ENCODE measurements at places on chromosomes 11 and 22. TPM values are rescaled to one million over a fixed set of nuclear protein-coding genes. Genes with fewer than 3 reads are reported as not detected.

The C11orf97 gene
- total RNA-seq: not detected

The CALCA gene
- total RNA-seq: not detected

DNA sequence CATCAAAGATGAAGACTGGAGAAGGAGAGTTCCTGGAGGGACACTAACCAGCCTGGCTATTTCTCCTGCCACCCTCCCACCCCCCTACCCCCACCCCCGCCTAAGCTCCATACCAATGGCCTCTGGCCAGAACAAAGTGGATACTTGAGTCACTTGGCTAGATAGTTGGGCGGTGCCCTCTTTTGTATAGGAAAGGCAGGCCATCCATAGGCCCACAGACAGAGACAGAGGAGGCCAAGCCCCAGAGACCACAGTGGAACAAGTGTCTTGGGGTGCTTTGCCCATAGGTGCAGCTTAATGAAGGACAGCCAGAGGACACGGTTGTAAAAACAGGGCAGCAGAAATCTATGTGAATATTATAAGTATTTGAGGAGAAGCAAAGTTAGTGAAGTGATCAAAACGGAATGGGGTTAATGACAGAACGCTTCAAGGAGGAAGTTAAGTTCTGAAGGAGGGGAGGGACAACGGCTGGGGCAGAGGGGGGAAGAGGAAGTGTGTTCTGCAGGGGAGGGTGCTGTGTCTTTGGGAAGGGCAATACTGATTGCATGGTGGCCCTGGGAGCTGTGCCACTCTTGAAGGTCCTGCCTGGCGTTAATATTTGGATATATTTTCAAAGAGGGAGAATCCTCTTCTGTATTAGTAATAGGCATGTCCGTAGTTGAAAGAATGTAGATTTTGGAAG lies 32.7 kb downstream of the FLI1 start:
- no peak for DNase-seq

The OR6A2 gene
- total RNA-seq: 0.68 TPM

The VPS26B gene
- 46.6 TPM for total RNA-seq

The CTSW gene
- not detected for total RNA-seq

DNA sequence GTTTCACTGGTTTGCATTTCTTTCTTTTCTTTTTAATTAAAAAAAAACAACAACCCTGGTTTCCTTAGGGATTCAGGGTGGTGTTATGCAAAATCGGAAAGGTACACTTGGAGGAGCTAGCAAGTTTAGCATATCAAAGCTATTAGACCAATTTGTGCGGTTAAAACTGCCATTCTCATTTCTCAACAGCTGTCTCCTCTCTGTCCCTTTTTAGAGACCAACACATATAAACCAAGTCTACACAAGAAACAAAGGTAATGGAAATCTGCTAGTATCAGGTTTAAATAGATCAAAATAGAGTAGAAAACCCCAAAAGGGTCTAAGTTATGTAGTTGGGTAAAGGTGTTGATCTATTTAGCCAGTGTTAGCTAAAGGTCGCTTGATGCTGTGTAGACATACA lies 1.7 kb upstream of the SESN3 start:
- no peak for DNase-seq

The LMO2 gene
- 1.8 TPM for total RNA-seq

DNA sequence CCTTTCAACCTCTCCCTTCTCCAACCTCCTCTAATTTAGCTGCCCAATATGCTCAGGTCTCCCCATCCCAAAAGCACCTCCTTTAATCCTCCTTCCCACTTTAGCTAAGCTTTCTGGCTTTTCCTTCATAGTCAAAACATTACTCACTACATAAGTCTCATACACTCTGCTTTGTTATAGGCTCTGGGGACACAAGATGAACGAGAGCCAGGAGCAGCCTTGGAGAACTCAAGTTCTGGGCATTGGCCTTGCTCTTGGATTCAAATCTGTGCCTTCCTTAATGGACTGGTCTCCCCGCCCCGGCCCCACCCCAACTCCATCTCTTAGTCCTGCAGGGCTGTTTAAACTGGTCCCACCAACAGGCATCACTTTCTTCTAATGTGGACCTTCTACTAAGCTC lies 11.4 kb upstream of the HPX start:
- DNase-seq: no peak

DNA sequence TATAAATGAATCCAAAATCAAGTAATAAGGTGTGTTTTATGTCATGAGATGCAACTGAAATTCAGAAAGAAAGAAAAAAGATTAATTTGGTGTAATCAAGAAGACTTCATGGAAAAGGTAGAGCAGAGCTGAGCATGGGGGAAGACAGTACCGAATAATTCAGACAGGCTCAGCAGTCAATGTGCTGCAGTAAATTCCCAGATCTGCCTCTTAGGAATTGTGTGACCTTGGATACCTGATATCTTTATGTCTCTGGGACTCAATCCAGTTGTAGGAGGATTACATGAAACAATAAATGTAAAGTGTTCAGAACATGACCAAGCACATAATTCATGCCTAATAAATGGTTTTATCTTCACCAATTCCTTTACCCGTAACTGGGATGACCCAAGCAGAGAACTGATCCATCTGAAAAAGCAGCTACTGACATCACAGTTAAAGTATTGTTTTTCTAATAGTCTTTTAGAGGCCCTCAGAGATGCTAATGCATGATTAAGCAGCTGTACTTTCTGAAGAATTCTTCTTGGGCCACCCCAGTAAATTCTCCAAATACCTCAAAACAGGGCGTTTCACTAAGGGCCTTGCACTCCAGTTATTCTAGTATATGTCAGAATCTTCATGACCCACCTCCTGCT lies 7.8 kb downstream of the MS4A12 start:
- DNase-seq: no peak

The PANX3 gene
- not detected for total RNA-seq

DNA sequence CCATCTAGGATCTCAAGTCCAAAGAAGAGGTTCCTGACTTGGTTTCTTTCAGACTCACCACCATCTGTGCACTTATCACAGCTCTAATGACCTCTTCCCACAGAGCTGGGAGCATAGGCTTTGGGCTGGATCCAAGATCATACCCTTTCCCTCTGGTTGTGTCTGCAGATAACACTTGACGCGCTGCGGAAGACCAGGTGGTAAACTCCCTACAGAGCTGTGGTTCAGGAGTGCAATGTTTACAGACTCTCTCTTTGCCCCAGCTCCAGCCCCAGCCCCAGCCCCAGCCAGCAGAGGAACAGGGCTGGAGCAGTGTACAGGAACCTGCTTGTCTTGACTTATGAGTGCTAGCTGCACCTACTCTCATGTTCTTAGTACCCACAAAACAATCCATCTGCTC lies 274.4 kb upstream of the SYN3 start:
- no peak for DNase-seq

DNA sequence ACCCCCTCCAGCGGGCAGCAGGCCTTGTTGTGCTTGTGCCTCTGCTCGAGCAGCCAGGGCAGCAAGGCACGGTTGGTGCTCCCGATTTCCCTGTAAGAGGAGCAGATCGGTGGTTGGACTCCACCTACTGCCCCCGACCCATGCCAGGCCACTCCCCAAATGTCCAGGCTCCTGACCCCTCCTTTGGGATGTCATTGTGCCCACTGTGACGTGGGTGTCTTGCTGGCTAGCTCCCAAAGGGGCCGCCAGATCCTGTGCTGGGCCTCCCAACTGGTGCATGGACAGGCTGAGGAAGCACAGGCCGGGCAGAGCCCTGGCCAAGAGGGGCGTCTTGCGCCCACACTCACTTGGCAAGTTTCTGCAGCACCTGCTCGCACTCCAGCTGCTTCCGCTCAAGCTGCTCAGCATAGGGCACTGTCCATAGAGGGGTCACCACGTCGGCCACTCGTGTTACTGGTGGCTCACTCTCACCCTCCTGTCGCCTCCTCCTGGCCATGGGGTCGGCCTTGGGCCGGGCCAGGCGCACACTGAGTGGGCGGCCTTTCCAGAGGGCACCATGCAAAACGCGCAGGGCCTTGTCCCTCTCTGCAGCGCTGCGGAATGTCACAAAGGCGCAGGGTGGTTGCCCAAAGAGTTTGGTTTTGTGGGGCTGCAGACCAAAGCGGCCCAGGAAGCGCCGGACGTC lies at the start of gene RANBP1:
Gene RANBP1 (plus strand): TSS at position 414 of the 685 bp plus-strand sequence. CDS start 81 bp downstream, at position 495.
- DNase-seq: no peak

DNA sequence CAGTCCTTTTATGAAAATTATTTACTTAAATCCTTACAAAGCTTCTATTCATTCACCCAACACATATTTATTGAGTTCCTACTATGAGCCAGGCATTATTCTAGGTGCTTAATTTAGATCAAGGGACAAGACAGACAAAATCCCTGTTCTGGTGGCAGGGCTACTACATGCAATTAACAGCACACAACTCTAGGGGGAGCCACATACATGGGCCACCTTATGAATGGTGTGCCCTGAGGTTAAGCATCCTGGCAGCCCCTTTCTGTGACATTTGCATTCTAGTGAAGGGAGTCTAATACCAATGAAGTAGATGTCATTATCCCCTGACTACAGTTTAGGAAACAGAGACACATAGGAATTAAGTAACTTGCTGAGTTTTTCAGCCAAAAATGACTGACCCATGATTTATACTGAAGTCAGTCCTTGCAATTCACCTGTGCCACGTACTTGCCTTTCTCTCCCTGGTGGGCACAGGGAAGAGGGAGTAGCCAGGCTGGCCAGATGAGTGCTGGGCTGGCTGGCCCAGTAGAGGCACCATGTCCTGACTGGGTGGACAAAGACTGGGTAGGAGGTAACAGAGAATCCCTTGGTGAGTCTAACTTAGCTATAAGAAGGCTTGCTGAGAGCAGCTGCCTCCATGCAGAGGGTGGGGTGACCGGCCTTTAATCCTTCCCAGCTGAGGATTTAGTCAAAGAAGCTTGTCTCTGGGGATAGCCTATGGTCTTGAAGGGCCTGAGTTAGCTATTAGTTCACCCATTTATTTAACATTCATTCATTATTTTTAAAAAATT lies 52.0 kb upstream of the ELF5 start:
- DNase-seq: no peak

DNA sequence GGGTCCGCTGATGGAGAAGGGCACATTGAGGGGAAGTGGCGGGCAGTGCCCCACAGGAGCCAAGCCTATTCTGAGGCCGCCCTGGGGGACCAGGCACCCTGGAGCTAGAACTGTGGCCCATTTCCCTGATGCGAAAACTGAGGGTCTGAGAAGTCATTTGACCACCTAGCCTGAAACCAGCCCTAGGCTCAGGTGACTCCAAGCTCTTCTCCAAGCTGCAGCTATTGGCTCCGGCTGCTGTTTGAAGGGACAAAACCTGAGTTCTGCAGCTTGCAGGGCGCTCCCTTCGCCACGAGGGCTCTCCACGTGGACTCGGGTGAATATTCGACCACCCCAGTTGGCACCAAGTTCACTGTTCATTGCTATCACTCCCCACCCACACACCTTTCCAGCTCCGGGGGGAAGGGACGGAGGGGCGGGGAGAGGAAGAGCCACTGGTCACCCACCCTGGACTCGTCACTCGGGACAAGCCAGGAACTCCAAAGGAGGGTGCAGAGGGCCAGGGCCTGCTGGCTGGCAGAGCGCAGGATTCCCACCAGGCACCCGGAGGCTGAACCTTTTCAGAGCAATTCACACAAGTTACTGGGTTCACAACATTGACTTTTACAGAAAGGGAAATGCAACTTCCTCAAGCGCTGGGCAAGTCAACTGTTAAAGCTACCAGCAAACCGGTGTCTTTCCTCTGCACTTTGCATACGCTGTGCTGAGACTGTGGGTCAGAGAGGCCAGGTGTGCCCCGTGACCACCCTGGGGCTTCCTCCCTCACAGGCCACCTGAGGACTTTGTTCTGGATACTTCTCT lies 1.1 kb upstream of the RAC2 start:
- DNase-seq: no peak

GRCh38 chr11:2857918-2858317 lies 27.7 kb downstream of the CDKN1C start:
- no peak for DNase-seq

DNA sequence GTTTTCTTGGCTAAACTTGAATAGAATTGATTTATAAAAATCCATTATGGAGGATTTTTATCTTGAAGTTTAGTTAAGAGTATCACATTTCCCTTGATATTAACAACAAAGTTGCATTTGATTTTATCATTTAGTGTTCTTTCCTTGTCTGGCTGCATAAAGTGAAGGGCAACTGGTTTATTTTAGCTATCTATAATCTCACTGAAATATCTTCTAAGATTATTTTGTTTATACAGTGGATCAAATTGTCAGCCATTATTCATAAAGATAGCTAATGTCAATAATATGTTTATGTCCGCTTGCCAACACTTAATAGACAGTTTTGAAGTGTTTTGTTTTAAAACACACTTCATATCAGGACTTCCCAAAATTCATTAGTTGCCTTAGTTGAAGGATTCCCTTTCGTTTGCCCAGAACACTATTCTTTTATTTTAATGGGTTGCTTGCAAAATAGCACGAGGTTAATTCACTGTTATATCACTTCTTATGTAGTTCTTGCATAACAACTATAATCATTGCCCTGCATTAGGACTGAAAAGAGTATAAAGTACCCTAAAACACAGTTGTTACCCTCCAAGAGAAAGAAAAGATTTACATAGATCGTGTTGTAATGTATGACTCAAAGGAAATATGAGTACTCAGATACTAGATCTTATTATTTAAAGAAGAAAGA lies 73.0 kb downstream of the MSANTD4 start:
- no peak for DNase-seq

The STARD10 gene
- 65.2 TPM for total RNA-seq

The DLG2 gene
- total RNA-seq: 0.92 TPM

The CABP4 gene
- total RNA-seq: 5.8 TPM

- DNase-seq: peak; percentile 56
These were observed 163.4 kb upstream of the NCAM1 start for GRCh38 chr11:112797648-112798293.

The TXN2 gene
- total RNA-seq: 52.8 TPM

DNA sequence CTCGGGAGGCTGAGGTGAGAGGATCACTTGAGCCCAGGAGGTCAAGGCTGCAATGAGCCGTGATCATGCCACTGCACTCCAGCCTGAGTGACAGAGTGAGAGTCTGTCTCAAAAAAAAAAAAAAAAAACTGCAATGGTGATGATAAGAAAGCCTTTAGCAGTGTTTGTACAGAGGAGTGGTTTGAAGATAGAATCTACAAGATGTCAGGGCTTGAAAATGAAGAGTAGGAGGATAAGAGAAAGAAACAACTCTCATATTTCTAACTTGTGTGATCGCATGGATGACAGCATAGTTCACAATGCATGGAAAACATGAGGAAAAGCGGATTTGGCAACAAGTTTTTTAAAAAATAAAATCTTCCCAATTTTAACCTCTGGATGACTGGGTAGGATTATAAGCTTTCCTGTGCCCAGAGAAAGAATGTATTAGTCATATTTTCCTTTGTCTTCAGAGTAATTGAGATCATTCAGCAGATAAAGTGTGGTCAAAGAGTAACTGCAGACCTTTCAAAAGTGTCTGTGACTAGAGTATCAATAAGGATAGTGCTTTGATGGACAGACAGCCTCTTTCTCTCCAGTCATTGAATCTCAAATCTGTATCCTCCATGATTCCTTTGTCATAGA lies 328.1 kb downstream of the CASP12 start:
- DNase-seq: peak; percentile 65

DNA sequence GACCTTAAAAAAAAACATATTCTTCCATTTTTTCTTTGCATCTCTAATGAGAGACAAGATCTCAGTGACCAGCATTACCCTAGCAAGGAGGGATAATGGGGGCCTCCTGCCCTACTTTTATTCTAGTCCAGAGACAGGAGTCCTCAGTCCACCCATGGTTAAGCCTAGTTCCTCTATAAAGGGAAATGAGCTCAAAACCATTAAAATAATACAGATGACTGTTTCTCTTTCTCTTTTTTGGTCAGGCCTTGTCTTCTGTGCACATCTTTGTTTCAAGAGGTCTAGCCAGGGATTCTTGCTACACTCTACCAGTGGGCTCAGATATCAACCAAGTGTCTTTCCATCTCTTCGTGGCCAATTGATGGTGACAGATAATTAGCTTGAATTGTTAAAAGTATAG lies 73.1 kb downstream of the MPPED2 start:
- no peak for DNase-seq

- DNase-seq: no peak
These were observed 10.2 kb upstream of the IFITM3 start for GRCh38 chr11:330694-331357.
